Umbilical cord (tissue), 2 donors: ENCODE measurements at places on chromosomes 6 and 20. TPM values are rescaled to one million over a fixed set of nuclear protein-coding genes. Genes with fewer than 3 reads are reported as not detected.

DNA sequence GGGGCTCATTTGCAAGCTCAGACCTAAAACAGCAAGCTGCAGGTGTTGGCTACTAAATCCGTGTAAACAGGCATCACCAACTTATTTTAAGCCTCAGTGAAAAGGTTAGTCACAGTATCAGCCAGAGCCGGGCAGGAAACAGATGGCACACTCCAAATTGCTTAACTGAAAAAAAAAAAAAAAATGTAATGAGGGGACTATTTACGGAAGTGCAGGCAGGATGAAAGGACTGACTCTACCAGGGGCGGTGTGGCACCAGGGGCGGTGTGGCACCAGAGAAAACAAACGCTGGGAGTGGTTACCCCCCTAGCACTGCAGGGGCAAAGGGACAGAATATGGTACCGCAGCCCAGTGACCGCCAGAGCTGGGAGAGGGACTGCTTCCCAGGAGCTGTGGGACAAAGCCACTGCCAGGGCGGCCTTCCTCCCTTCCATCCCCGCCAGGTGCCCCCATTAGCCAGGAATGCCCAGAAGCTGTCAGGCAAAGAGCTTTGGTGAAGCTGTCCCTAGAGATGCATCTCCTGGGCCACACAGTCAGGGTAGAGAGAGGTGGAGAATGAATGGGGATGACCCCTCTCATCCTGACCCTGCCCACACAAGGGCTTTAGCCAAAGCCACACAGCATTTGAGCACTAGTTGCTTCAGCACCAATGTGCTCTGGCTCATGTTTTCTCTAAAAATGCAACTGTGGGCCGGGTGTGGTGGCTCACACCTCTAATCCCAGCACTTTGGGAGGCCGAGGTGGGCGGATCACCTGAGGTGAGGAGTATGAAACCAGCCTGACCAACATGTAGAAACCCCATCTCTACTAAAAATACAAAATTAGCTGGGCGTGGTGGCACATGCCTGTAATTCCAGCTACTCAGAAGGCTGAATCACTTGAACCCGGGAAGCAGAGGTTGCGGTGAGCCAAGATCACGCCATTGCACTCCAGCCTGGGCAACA lies 39.6 kb upstream of the GFOD1 start:
- DNase-seq = peak; percentile 39

- DNase-seq = no peak
Observed at GRCh38 chr20:7772371-7772770, 167.9 kb downstream of the HAO1 start.

DNA sequence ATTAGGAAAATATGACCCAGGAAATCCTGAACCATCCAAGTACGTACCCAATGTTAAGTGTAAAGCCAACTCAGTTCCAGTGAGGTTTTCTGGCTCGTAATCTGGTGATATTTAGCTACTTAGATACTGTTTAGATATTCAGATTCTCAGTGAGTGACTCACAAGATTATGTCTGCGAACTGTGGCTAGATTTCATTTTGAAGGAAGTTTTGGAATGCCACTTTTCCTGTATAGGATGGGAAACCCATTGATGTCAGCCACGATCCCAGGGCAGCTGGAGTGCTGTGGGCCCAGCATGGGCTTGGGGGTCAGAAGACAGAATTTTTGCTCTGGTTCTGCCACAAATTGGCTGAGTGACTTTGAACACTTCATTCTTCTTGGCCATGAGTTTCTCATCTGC lies 76.3 kb downstream of the TMEM170B start:
- peak; percentile 69 for DNase-seq

DNA sequence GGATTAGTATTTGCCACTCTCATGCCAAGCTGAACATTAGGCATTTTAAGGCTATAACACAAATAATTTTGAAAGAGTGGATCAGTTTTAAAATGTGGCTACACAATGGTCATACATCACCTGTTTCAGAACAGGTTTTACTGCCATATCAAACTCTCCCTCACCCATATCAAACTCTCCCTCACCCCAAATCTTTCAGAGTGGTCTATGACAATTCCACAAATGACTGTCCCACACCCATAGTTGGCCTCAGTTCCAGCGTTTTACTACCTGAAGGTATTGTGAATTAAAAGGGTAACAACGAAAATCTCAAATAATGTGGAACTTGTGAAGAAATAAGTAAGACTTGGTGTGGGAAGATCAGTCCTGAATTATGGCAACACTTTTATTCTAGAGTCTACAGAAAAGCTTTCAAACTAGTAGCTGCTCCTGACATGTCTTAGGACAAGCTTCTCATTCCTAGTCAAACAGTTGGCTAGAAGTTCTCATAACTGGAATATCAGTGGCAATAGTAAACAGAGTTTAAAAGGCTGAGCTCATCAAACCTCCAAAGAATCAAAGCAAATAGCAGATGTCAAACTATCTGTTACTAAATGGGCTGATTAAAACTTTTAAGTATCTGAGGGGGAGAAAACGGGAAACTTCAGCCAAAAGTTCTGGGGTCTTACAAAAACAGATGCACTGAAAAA lies 52.4 kb downstream of the MAP3K7 start:
- DNase-seq = no peak

HELZ2 gene
- total RNA-seq = 35.6 TPM
